ENCODE measurements at places on chromosomes 12 and 14.

DNA sequence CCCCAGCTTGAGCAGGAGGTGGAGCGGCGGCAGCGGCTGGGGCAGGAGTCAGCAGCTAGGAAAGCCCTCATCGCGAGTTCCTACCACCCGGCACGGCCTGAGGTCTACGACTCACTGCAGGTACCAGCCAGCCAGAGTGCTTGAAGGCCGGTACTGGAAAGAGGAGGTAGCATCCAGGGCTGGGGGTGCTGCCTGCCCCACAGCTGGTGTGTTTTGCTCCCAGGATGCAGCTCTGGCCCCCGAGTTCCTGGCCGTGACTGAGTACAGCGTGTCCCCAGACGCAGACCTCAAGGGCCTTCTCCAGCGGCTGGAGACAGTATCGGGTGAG is 1.6 kb downstream of the OGFOD2 start:
- no peak for DNase-seq

DNA sequence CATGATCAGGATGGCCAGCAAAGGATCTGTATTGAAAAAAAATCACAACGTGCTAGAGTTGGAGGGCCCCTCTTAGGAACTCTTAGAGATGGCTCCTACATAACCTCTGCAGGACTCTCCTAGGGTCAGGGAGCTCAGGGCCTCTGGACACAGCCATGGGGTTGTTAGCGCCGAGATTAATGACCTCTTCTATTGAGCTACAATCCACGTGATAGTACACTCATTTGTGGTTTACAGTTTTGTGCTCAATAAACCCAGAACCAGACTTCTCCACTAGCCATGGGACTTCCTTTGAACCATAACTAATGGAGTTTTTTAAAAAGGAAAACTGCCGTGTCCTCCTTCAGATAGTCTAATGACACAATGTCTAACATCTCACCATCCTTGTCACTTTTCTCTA is 29.6 kb upstream of the HDAC7 start:
- no peak for DNase-seq

DNA sequence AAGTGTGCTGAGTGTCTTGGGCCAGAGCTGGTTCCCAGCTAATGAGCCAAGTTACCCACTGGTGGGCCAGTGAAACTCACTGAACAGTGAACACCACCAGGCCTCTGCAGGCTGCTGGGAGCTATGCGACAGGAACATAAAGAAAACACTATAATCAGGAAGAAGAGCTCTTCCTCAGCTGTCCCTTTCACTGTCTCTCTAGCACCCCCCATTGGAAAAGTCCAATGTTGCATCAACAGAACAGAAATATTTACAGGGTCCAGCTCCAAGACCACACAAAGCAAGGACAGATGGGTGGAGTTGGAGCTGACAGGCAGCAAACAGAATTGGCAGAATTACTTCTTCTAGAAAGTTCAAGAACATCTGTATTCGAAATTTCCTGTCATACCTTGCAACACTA is 903.6 kb upstream of the TMEM132C start:
- DNase-seq = no peak

DNA sequence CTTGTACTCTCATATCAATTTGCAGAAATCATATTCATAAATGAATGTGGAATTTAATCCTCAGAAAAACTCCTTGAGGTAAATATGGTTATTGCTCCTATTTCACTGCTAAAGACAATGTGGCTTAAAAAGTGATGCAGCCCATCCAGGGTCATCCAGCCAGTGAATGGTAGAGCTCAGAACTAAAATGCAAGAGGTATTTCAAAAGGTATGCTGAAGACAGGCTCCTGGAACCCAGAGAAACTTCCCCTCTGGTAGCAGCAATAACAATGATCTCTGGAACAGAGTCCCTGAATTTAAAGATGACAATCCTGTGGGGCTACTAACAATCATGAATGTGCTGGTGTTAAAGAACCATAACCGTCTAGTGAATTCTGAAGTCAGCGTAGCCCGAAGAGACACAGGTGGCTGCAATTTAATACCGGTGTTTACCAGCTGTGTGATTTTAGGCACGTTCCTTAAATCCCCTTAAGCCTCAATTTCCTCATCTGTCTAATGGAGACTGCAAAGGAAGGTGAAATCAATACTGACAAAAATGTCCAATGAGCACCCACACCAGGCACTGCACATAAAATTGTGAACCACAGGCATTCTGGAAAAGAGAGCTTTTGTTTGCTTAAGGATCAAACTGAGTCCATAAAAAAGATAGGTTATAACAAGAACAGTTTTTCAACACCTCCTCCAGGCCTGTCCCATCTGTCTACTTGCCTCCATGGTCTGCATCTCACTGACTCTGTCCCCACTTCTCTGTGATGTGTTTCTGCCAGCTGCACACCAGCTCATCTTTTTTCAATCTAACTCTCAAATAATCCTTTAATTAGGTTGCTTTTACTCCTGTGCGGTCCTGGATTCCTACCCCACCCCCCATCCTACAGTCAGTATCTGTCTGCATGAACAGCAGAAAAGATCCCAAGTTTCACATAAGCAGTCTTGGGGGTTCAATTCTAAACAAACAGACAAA is 10.5 kb downstream of the TM7SF3 start:
- DNase-seq = peak; percentile 67
